ENCODE measurements at places on chromosomes 2 and 18.

- no peak for DNase-seq
These were observed 17.8 kb downstream of the D2HGDH start for GRCh38 chr2:241752253-241752652.

GRCh38 chr18:24685254-24685959 is 225.0 kb downstream of the HRH4 start:
- no peak for DNase-seq

- no peak for DNase-seq
These were observed 254.3 kb downstream of the BCL11A start for GRCh38 chr2:60299179-60299578.

DNA sequence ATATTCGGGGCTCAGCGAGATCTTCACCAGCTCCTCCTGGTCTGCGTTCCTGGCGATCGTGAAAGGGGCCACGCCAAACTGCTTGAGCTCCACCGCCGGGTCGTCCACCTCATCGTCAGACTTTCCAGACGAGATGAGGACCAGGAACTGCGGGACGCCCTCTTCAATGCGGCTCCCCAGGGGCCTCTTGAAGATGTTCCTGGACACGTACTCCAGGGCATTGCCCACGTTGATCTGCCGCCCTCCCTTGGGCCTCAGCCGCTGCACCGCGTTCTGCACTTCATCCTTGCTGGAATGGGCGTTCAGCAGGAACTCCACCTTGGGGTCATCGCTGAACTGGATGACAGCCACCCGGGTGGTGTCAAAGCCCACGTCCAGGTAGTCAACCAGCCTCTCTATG is 42.1 kb downstream of the COL6A3 start:
- DNase-seq = no peak

DNA sequence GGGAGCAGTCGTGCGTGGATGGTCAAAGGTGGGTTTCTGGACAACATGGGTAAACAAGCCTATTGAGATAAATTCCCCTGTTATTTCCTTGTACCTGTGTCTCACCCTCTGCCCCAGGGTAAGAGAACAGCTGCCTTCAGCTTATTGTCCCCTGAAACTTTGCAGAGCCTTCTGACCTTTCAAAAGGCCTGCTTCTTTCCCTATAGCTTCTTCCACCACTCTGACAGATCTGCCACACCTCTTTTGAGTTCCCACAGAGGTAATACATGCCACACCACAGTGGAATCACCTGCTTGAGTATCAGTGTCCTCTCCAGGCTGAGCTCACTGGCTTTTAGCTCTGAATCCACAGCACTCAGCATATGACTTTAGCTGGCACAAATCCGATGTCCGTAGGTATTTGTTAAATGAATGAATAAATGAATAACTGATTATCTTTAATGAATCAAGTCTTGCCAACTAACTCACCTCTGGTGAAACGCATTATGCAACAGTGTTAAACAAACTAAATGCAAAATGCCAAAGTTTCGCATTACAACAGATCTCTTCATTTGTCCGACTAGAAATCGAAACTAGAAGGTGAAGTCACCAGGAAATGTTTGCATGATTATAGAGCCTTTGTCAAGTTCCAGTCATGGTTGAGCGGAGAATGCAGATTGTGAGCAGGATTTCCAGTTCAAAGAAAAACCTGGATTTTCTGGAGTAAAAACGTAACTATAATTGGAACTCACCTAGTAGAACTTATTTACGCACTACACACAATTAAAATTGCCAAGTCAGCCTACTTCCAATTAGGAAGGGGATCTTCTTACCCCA is 16.4 kb downstream of the DYNAP start:
- no peak for DNase-seq

DNA sequence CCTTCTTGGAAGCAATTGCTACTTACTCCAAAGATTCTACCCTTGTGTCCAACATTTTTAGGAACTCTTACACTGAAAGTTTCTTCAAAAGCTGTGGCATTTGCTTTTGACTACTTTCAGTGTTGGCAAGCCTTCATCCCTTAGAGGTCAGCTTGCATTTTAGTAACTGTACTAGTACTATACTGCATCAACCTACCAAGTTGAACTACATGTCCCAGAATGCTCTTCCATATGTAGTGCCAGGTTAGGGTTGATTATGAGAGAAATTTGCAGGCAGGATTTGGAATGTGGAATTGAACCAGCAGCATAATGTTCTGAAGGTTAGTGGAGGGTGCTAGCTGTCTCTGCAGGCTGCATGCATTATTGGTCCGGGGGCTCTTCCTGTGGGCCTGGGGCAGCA is 218.3 kb upstream of the FBXO11 start:
- DNase-seq = no peak

DNA sequence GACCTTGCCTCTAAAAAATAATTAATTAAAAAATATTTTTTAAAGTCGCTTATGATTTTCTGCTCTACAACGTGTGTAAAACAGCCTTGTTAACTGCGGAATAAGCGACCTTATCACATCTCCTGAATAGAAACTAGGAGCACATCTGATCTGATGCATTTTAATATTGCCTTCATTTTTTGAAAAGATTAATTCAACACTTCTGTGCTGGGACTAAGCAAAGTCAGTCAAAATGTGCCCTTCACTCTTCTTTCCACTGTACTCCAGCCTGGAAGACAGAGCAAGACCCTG is 12.6 kb downstream of the CLEC4F start:
- DNase-seq = no peak

- DNase-seq = no peak
These were observed 4.2 kb upstream of the MARS2 start for GRCh38 chr2:197700960-197701359.

DNA sequence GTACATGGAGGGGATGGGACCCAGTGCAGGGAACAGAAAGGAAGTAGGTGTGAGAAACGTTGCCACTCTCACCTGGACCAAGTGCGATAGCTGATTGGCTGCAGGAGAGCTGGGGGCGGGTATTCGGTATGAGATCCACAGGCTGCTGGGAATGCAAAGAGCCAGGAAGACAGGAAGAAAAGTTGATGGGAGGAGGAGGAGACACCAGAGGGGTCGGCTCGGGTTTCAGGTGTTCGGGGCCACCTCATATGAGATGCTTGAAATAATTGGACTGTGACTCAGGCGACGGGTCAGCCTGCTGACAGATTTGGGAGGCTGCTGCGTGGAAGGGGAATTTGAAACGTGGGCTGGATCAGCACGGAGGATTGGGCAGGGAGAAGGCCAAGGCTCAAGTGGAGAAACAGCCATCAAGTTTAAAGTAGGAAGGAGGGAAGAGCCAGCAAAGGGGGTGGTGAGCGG is 65.1 kb downstream of the MRPS9 start:
- DNase-seq = no peak
